ENCODE measurements at places on chromosomes 3 and 15. TPM values are rescaled to one million over a fixed set of nuclear protein-coding genes. Genes with fewer than 3 reads are reported as not detected.

Gene ARGFX
- not detected for total RNA-seq

Gene CCDC66
- total RNA-seq, result 14.4 TPM

Gene GPR27
- total RNA-seq, result not detected

Gene SUSD5
- total RNA-seq, result 9.7 TPM

Gene RTP1
- not detected for total RNA-seq

Gene TM4SF1
- 147 TPM for total RNA-seq

Gene KLHDC8B
- 7.1 TPM for total RNA-seq

Gene IMPG2
- total RNA-seq, result 0.05 TPM

Gene SKOR1
- 1.1 TPM for total RNA-seq

Gene MUC13
- total RNA-seq, result not detected

Gene BFSP2
- total RNA-seq, result 0.27 TPM

Gene A4GNT
- not detected for total RNA-seq

Gene RHOV
- total RNA-seq, result 5.9 TPM

Gene REC114
- not detected for total RNA-seq

Gene PRRT3
- 1.5 TPM for total RNA-seq

Gene HACD3
- 72.0 TPM for total RNA-seq

Gene ZNF774
- total RNA-seq, result 1.2 TPM
